ENCODE measurements at places on chromosomes 12 and 14. TPM values are rescaled to one million over a fixed set of nuclear protein-coding genes. Genes with fewer than 3 reads are reported as not detected.

Gene C3AR1
- total RNA-seq, result 2.0 TPM

Gene C12orf50
- 0.22 TPM for total RNA-seq

Gene NPFF
- total RNA-seq, result not detected

Gene TBX3
- total RNA-seq, result 13.9 TPM

Gene CYP46A1
- total RNA-seq, result 5.4 TPM

Gene CDKN3
- total RNA-seq, result 12.8 TPM

Gene RASAL1
- 2.9 TPM for total RNA-seq

Gene AICDA
- 0.66 TPM for total RNA-seq

Gene KRT86
- total RNA-seq, result not detected

Gene TMCC3
- 10.1 TPM for total RNA-seq

Gene GPR68
- 2.1 TPM for total RNA-seq

Gene PPP2R5E
- 65.4 TPM for total RNA-seq

Gene TAS2R7
- not detected for total RNA-seq

Gene CDKL1
- 15.9 TPM for total RNA-seq

Gene RFLNA
- total RNA-seq, result 11.1 TPM

Gene TMTC1
- 39.4 TPM for total RNA-seq

Gene DPPA3
- not detected for total RNA-seq

Gene DTD2
- total RNA-seq, result 46.0 TPM

Gene NID2
- 111 TPM for total RNA-seq

Gene ANO4
- 3.1 TPM for total RNA-seq

Gene LRR1
- total RNA-seq, result 9.2 TPM

Gene GNB3
- 223 TPM for total RNA-seq

Gene NELL2
- 195 TPM for total RNA-seq

Gene NGB
- total RNA-seq, result 1.4 TPM

Gene GMFB
- 96.9 TPM for total RNA-seq

Gene AP1G2
- 32.0 TPM for total RNA-seq

Gene RTL1
- 0.49 TPM for total RNA-seq

Gene COX8C
- total RNA-seq, result not detected

Gene RERGL
- total RNA-seq, result 0.99 TPM

Gene PLEK2
- 3.0 TPM for total RNA-seq

Gene RNASE1
- total RNA-seq, result 65.1 TPM

Gene PRKD1
- 17.3 TPM for total RNA-seq
